ENCODE measurements at places on chromosomes 4 and X. TPM values are rescaled to one million over a fixed set of nuclear protein-coding genes. Genes with fewer than 3 reads are reported as not detected.

Gene RP2
- 11.7 TPM for total RNA-seq

Gene TMEM35A
- 0.96 TPM for total RNA-seq

Gene NEXMIF
- total RNA-seq = 0.82 TPM

Gene CENPVL2
- not detected for total RNA-seq

Gene C4orf50
- 0.13 TPM for total RNA-seq
